ENCODE measurements at places on chromosomes 4 and X. TPM values are rescaled to one million over a fixed set of nuclear protein-coding genes. Genes with fewer than 3 reads are reported as not detected.

QRFPR gene
- not detected for total RNA-seq

- H3K27ac ChIP-seq = no peak overlapping the region
- no peaks in the 10 kb centered on the region for H3K4me1 ChIP-seq
- no peaks in the 10 kb centered on the region for H3K27me3 ChIP-seq
- H3K4me3 ChIP-seq = no peak overlapping the region
- no peaks in the 10 kb centered on the region for H3K36me3 ChIP-seq
- DNase-seq = no peak
Measured at GRCh38 chr4:108384544-108384943, 215.8 kb upstream of the LEF1 start.

OTUD6A gene
- total RNA-seq = not detected

DNA sequence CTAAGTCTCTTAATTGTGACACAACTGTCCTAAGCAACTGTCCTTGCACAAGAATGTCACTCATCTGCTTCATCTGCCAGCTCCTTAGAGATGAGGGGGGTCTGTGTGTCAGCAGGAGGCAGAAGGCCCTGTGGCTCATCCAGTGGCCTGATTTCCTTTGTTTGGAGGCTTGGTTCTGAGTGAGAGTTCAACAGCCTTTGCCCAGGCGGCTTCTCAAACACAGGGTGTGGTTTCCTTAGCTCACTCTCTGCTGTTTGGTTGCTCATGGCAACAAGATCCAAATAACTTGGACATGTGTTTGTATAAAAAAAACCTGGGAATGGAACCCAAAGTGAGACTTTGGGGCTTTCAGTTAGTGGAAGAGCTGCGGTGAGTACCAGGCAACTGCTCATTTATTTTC lies 46.6 kb downstream of the MAP7D3 start:
- H3K4me3 ChIP-seq = no peak overlapping the region
- H3K36me3 ChIP-seq = peaks cover 9% of the 10 kb centered on the region
- DNase-seq = no peak
- no peaks in the 10 kb centered on the region for H3K27me3 ChIP-seq
- H3K27ac ChIP-seq = peak overlapping the region; percentile 81

- H3K27ac ChIP-seq = no peak overlapping the region
- no peaks in the 10 kb centered on the region for H3K4me1 ChIP-seq
- DNase-seq = peak; percentile 4
- H3K36me3 ChIP-seq = no peaks in the 10 kb centered on the region
- H3K4me3 ChIP-seq = no peak overlapping the region
- no peaks in the 10 kb centered on the region for H3K27me3 ChIP-seq
Measured at GRCh38 chr4:166165829-166166420, 292.9 kb downstream of the TLL1 start.

GRCh38 chr4:70901607-70901983 lies 574 bp upstream of the MOB1B start:
- H3K4me1 ChIP-seq = no peaks in the 10 kb centered on the region
- no peaks in the 10 kb centered on the region for H3K36me3 ChIP-seq
- no peaks in the 10 kb centered on the region for H3K27me3 ChIP-seq
- peak overlapping the region; percentile 88 for H3K27ac ChIP-seq

GRCh38 chr4:3680656-3681055 lies 85.5 kb upstream of the ADRA2C start:
- H3K36me3 ChIP-seq = no peaks in the 10 kb centered on the region
- no peak overlapping the region for H3K27ac ChIP-seq
- no peaks in the 10 kb centered on the region for H3K27me3 ChIP-seq
- DNase-seq = no peak

TCEAL5 gene
- total RNA-seq = 2.2 TPM

DNAAF6 gene
- total RNA-seq = not detected

DNA sequence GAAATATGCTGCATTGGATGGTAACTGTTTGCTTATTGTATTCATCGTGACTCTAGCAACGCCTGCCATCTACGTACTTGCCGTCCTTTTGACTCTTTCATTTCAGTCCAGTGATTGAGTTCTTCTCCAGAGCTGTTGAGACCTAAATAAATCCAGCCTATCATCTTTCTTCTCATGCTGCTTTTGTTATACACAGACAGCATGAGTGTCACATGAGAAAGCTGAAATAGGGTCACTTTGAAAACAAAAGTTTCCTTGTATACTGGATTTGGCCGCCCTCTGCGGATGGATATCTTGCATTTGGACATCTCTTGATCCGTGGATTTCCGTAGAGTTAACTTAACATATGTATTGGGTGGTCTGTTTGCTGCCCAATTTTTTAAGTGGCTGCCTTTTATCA lies 67.2 kb downstream of the TMPRSS11F start:
- H3K4me3 ChIP-seq = no peak overlapping the region
- no peak overlapping the region for H3K27ac ChIP-seq
- no peaks in the 10 kb centered on the region for H3K36me3 ChIP-seq

GRCh38 chrX:107565931-107566603 lies 62.2 kb upstream of the PRPS1 start:
- H3K36me3 ChIP-seq = no peaks in the 10 kb centered on the region
- no peaks in the 10 kb centered on the region for H3K27me3 ChIP-seq
- DNase-seq = peak; percentile 72
- peak overlapping the region; percentile 89 for H3K27ac ChIP-seq
- H3K4me3 ChIP-seq = no peak overlapping the region

DNA sequence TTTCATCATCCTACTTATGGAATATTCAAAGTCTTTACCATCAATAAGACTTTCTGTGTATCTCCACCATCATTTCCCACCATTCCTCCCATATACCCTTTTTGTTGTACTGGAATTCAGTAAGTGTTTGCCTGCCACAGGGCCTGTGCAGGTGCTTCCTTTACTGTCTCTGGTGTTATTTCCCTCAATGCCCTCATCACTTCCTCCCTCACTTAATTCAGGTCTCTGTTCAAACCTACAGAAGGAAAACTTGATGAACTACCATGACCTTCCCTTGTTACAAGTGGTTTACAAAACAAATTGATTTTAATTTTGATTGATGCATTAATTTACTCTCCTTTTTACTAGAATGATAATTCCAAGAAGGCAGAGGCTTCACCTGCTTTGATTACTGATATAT lies 159.5 kb upstream of the FAT4 start:
- H3K4me1 ChIP-seq = no peaks in the 10 kb centered on the region
- no peaks in the 10 kb centered on the region for H3K27me3 ChIP-seq
- no peak overlapping the region for H3K4me3 ChIP-seq
- H3K36me3 ChIP-seq = no peaks in the 10 kb centered on the region
- DNase-seq = no peak

GRCh38 chr4:32161392-32161791 lies 1441.2 kb downstream of the PCDH7 start:
- H3K4me3 ChIP-seq = no peak overlapping the region
- H3K27ac ChIP-seq = no peak overlapping the region
- H3K36me3 ChIP-seq = no peaks in the 10 kb centered on the region
- no peaks in the 10 kb centered on the region for H3K4me1 ChIP-seq
- no peaks in the 10 kb centered on the region for H3K27me3 ChIP-seq

DNA sequence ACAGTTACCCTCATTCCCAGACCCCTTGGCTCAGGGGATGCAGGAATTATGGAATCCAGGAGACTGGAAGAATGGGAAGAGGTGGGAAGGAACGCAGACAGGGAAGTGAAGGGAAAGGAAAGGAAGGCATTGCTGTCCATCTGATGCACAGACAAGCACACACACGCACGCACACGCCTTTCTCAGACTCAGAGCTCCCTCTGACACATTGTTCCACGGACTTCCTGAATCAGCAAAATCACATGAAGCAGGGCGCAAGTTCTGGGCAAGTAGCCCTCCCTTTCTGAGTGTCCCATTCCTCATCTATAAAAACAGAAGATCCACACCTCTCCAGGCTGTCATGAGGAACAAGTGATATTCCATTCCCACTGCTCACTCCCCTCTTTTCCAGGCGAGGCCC lies 13.2 kb downstream of the IQSEC2 start:
- H3K4me1 ChIP-seq = no peaks in the 10 kb centered on the region
- no peak overlapping the region for H3K27ac ChIP-seq
- no peak overlapping the region for H3K4me3 ChIP-seq
- no peaks in the 10 kb centered on the region for H3K27me3 ChIP-seq
- DNase-seq = no peak
- no peaks in the 10 kb centered on the region for H3K36me3 ChIP-seq

MAGED4 gene
- 29.3 TPM for total RNA-seq

DNA sequence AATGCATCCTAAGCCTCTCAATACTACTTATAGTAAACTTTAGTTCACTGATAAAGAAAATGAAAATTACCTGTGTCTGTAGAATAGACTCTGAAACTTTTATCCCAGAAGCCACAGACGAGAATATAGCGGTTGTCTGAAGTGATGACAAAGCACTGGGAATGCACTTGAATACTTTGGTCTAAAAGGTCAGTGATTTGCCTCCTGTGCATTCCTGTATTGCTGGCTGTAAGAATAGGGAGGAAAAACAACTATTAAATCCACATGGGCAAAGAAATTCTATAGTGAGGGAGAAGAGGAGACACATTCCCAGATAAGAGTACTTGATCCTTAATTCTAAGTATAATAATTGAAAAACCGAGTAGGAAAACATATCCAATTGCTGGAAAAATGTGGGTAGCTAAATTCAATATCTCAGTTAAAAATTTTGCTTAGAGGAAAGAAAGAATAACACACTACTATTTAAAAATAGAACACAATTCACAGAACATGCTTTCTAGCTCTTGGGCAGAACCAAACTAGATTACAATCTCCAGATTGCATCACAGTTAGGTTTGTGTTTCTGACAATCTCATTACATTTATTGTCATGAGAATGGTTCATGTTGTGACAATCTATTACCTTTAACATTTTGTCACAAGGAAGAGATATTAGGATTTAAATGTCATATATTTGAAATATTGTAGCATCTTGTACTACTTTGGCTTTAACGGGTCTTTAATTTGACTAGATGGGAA lies 232.1 kb downstream of the DCLK2 start:
- no peaks in the 10 kb centered on the region for H3K27me3 ChIP-seq
- H3K36me3 ChIP-seq = no peaks in the 10 kb centered on the region
- no peak for DNase-seq

NMU gene
- 9.0 TPM for total RNA-seq

TRIM75 gene
- not detected for total RNA-seq

DNA sequence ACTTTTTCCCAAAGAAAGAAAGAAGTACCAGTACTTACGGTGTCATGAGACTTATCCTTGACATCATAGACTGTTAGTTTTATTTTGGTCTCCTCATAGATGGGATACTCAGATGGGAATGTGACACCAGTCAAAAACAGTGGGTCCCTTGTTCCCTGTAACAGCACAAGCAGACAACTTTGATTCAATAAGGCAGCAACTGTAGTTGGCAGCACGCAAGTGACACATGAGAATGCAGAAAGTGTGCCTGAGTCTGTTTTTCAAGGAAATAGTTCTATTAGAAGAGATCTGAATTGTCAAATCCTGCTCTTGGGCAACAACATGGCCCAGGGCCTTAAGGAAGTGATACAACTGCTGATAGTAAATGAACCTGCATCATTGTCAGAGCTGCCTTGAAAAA lies 443.2 kb downstream of the INPP4B start:
- peaks cover 13% of the 10 kb centered on the region for H3K4me1 ChIP-seq
- H3K27me3 ChIP-seq = no peaks in the 10 kb centered on the region
- DNase-seq = no peak
- H3K27ac ChIP-seq = no peak overlapping the region
- H3K36me3 ChIP-seq = no peaks in the 10 kb centered on the region

AGA gene
- 42.2 TPM for total RNA-seq

LRP2BP gene
- total RNA-seq = 1.8 TPM

DNA sequence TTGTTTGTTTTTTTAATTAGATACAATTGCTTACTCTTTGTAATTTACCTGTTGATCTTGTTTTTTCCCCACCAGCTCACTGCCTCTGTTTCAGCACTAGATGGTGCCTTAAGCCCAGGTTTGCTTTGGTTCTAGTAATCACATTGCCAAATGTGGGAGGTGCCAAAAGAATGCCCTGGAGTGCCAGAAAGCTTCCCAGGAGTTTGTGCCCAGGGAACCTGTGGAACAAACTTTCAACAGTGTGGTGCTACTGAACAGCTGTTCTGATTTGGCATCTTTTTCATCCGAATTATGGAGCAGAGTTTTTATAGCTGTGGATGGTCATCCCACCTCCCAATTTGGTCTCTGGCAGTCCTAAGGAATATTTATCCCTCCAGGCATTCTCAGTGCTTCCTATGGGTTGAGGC lies 1000.7 kb downstream of the STIM2 start:
- H3K27me3 ChIP-seq = no peaks in the 10 kb centered on the region
- H3K27ac ChIP-seq = no peak overlapping the region
- DNase-seq = peak; percentile 2
- no peaks in the 10 kb centered on the region for H3K36me3 ChIP-seq
- H3K4me1 ChIP-seq = no peaks in the 10 kb centered on the region

DNA sequence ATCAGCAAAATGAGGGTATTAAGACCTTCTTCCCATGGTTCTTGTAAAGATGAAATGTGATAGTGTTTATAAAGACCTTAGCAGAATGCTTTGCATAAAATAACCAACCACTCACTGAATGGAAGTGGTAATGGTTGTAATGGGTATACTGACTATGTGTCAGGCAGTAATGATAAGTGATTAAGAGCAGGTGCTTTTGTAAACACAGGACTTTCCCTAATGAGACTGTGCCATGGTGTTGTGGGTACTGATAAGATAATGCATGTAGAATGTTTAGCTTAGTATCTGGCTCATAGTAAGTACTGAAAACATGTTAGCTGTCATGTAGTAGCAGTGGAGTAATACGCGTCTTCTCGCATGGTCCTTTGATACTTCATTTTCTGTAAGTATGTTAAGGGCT lies 6.9 kb downstream of the LSM6 start:
- peaks cover 4% of the 10 kb centered on the region for H3K4me1 ChIP-seq
- no peaks in the 10 kb centered on the region for H3K27me3 ChIP-seq
- DNase-seq = no peak

DNA sequence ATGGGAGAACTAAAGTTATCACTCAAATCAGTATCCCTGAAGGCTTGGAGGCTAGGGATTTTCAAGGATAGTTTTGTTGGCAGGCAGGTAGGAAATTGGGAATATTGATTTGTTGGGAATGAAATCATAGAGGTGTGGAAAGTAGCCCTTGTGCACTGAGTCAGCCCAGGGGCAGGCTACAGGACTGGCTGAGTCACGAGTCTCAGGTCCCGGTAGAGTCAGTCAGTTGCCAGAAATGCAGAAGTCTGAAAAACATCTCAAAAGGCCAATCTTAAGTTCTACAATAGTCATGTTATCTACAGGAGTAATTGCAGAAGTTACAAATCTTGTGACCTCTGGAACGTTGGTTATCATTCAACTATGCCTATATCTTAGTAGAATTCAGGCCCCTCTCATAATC lies 153.1 kb downstream of the GC start:
- H3K36me3 ChIP-seq = no peaks in the 10 kb centered on the region
- H3K4me3 ChIP-seq = no peak overlapping the region
- H3K27me3 ChIP-seq = no peaks in the 10 kb centered on the region
- no peak overlapping the region for H3K27ac ChIP-seq

GRCh38 chr4:28842271-28842670 lies 1877.9 kb upstream of the PCDH7 start:
- H3K4me3 ChIP-seq = no peak overlapping the region
- H3K27ac ChIP-seq = no peak overlapping the region
- no peaks in the 10 kb centered on the region for H3K36me3 ChIP-seq
- H3K4me1 ChIP-seq = no peaks in the 10 kb centered on the region

FGG gene
- total RNA-seq = not detected

- H3K4me3 ChIP-seq = no peak overlapping the region
- H3K27me3 ChIP-seq = no peaks in the 10 kb centered on the region
- H3K27ac ChIP-seq = no peak overlapping the region
- no peak for DNase-seq
Measured at GRCh38 chrX:129585691-129586090, 45.6 kb downstream of the OCRL start.

CCSER1 gene
- total RNA-seq = 52.3 TPM

IL2 gene
- not detected for total RNA-seq

CFAP99 gene
- total RNA-seq = 1.1 TPM

- no peaks in the 10 kb centered on the region for H3K4me1 ChIP-seq
- H3K27ac ChIP-seq = no peak overlapping the region
- no peak for DNase-seq
- H3K27me3 ChIP-seq = no peaks in the 10 kb centered on the region
- H3K4me3 ChIP-seq = no peak overlapping the region
Measured at GRCh38 chr4:26568446-26568994, 15.4 kb upstream of the TBC1D19 start.

TMEM156 gene
- total RNA-seq = not detected

Data from thyroid gland (tissue), 4 donors.